Fibroblast of the aortic adventitia (primary cell): ENCODE measurements at places on chromosomes 6 and 20. TPM values are rescaled to one million over a fixed set of nuclear protein-coding genes. Genes with fewer than 3 reads are reported as not detected.

GRCh38 chr20:35650632-35651031 lies 14.1 kb downstream of the CPNE1 start:
- DNase-seq: no peak

TCEA2 gene
- total RNA-seq: 23.5 and 59.4 TPM in 2 replicates

HMGN4 gene
- total RNA-seq: 32.7 and 50.3 TPM in 2 replicates

DNA sequence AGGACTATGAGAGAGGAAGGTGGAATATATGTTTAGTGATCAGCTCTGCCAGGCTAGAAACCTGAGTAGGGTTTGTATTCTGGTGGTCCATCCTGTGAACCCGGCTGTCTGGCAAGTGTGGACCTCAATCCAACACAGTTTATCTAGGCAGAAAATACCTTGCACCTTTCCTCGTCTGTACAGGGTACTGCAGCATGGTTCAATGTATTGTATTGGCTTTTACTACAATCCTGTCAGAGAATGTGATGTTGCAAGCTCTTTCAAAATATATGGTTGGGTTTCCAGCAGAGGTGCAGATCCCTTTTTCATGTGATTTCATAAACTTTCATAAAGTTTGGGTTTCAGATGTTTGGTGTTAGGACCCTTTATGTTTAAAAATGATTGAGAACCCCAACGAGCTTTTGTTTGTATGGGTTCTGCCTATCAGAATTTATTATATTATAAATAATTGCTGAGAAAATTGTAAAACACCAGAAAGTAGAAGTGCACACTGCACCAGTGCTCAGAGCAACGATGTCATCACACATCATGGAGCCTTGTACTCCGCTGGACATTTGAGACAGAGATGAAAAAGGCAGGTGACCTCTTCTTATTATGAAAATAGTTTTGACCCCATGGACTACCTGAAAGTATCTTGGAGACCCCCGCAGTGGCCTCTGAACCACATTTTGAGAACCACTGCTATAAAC lies 106.6 kb downstream of the RTN4IP1 start:
- no peak for DNase-seq

ENPP1 gene
- total RNA-seq: 5.6 and 7.4 TPM in 2 replicates

- peak; percentile 76 for DNase-seq
These were observed 59.0 kb upstream of the QKI start for GRCh38 chr6:163355426-163355991.
